ENCODE measurements at places on chromosomes 13 and 19.

GRCh38 chr19:51146751-51147150 is 4.7 kb downstream of the SIGLEC7 start:
- DNase-seq, result no peak

DNA sequence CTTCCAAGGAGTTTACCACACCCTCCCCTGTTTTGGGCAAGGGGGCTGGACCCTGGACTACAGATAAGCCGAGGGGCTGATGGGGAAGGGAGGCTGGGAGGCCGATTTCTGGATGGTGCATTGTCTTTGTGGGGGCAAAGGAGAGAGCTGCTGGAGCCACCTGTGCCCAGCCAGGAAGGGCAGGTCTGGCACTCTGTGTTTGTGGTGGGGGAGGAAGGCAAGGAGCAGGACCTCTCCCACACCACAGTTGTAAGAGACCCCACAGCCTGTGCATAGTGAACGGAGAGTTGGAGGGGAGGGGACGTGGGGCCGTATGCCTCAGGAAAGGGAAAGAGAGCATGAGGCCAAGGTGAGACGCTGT is 16.0 kb upstream of the PRR19 start:
- no peak for DNase-seq

DNA sequence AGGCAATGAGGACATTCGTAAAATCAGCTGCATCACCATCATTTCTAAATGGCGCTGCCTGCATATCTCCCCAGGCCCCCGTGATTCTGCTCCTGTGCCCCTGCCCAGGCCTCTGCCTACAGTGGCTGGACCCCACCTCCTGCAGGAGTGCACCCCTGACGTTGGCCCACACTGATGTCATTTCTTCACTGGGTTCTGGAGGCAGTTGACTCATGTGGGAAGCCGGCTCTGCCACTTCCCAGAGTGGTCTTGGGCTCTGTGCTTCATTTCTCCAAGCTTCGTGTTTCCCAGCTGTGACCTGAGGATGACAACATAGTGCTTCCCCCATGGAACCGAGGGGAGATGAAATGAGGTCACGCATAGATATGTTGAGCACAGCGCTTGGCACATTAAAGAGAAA is 19.9 kb downstream of the CCNE1 start:
- no peak for DNase-seq

- DNase-seq, result no peak
Observed at GRCh38 chr13:19967621-19968020, 9.1 kb downstream of the ZMYM2 start.

DNA sequence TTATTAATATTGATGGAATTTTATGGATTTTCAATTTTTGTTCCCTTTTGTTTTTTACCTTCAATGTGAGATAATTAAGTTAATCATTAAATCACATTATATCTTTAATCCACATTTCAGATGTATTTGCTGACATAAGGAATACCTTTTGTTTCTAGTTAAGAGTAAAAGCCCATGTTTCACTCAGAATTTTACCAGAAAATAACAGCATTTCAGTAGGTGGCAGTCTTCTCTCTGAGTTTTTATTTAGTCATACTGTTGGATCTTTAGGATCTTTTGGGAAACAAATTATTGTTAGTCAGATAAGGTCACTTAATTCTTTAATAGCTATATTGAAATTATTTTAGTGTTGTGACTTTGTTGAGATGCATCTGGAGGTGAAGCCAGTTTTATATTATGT is 67.9 kb downstream of the NDFIP2 start:
- no peak for DNase-seq

DNA sequence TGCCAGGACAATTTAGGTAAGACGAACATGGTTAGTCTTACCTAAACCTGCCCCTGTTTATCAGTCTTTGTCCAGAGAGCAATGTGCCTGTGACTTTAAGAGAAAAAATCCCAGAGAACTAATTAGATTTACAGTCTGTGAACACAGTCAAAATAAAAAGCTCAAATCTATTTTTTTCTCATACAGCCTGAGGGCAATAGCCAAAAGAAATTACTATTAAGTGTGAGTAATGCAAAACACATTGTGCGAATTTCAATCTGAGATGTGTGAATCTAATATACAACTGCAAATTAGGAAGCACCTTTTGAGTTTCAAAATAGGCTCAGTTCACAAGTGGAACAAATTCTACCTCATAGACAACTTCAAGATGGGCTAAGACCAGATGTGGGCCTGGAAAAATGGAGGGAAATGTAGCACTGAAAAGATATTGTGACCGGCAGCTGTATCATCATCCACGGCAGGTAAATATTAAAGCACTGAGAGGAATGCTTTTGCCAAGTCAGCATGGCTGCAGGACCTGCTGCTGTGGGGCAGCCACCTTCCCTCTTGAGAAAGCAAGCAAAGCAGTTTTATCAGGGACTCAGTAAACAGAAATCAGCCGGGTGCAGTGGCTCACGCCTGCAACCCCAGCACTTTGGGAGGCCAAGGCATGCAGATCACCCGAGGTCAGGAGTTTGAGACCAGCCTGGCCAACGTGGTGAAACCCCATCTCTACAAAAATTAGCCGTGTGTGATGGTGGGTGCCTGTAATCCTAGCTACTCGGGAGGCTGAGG is 114.8 kb downstream of the KATNAL1 start:
- no peak for DNase-seq

- DNase-seq, result no peak
Observed at GRCh38 chr19:22526661-22527272, 104.6 kb upstream of the ZNF98 start.

DNA sequence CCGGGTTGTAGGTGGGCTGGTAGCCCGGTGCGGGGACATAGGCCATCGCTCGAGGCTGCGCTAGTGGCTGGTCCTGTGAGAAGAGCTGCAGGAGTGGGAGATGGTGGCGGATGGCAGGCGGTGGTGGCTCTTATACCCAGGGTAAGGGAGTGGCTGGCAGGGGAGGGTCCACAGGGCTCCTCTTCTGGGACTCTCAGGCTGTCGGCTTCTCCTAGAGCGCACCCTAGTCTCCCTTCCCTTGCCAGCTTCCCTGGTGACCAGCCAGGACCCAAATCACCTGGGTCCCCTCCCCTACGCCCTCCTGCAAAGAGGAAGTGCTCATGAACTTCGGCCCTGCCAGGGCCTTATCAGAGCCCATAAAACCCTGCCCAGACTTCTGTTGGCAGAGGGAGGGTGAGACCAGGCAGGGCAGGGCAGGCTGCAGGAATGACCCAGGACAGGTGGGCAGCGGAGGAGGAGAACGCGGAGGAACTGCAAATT is at the start of gene LGALS4:
Gene LGALS4 (minus strand): TSS at position 105 of the 480 bp plus-strand sequence. CDS start 59 bp downstream, at position 46.
- DNase-seq, result no peak

- no peak for DNase-seq
Observed at GRCh38 chr19:38731654-38732301, 12.5 kb downstream of the CAPN12 start.

DNA sequence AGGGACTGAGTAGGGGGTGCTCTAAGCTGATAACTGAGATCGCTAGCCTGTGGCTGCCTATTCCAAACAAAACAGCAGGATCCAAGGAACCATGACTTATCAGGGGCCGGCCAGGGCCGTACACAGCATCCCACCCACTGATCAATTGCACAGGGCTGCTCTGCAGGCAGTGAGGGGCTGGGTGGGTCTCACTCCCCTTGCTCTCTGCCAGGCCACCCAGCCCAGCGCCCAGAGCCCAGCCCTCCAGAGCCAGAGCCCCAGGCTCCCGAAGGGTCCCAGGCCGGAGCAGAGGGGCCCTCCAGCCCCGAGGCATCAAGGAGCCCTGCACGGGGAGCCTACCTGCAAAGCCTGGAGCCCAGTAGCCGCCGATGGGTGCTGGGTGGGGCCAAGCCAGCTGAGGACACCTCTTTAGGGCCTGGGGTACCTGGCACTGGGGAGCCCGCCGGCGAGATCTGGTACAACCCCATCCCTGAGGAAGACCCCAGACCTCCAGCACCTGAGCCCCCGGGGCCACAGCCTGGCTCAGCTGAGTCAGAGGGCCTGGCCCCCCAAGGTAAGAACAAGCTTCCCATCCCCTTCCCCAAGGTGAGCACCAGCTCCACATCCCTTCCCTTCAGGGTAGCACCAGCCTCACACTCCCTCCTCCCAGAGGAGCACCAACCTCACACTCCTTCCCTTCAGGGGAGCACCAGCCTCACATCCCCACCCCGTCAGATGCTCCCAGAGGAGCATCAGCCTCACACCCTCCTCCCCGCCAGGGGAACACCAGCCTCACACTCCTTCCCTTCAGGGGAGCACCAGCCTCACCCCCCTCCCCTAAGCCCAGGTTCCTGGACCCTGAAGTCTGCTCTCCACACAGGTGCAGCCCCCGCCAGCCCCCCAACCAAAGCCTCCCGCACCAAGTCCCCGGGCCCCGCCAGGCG is 1.9 kb downstream of the SYDE1 start:
- DNase-seq, result no peak

DNA sequence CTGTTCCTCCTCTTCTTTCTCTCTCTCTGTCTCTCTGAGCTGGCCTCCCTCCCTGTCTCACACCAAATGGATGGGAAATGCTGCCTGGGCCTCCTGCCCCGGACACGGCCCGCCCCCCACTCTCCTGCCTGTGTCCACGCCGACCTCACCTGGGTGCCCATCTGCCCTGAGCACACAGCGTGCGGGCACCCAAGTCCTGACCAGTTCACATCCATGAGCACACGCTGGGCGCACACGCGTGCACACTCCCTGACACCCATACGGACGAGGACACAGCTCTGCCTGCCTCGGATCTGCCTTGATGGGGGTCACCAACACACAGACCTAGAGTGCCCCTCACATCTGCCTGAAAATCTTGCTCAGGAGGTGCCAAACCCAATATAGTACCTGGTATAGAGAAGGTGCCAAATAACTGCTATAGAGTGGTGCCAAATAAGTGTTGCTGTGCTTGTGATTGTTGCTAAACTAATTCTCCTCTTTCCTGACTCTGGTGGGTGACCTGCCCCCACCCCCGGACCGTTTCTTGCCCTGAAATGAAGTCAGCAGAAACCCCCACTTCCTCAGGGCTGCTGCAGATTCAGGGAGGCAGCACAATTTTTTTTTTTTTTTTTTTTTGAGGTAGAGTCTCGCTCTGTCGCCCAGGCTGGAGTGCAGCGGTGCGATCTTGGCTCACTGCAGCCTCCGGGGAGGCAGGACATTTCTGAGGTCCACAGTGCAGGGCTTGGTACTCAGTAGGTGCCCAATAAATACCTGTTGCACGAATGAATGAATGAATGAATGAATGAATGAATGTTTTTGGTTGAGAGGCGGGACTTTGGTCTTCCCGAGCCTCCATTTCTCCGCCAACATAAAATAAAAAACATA is 4.6 kb downstream of the NFIC start:
- peak; percentile 56 for DNase-seq

GRCh38 chr19:45771311-45771933 is 2.4 kb upstream of the SIX5 start:
- DNase-seq, result no peak

DNA sequence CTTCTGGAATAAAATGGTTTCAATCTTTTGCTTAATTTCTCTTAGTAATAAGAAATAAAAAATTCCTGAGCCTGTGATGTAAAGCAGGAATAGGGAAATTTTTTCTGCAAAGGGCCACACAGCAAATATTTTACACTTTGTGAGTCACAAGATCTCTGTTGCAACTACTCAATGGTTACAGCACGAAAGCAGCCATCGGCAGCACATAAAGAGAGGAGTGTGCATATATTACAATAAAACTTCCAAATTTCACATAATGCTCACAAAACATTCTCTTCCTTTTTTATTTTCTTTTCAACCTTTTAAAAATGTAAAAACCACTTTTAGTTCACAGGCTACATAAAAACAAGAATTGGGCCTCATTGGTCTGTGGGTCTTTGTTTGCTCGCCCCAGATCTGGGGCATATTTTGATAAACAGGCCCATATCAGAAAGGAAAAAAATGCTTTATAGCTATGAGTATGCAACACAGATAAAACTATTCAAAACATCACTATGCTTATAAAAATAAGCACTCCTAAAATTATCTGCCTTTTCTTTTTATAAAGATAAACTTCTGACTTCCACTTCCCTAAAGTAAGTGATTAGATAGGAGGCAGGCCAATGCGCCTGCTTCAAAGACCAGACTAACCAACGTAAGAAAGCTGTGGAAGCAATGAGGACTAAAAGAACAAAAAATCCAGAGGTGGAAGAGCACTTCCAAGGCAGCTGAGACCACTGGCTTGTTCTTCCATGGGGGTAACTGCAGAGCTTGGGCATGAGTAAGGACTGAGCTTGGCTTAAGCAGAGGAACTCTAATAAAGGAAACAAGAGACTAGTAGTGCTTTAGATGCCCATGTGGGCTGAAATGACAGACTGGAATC is 26.5 kb downstream of the MYCBP2 start:
- DNase-seq, result peak; percentile 81

DNA sequence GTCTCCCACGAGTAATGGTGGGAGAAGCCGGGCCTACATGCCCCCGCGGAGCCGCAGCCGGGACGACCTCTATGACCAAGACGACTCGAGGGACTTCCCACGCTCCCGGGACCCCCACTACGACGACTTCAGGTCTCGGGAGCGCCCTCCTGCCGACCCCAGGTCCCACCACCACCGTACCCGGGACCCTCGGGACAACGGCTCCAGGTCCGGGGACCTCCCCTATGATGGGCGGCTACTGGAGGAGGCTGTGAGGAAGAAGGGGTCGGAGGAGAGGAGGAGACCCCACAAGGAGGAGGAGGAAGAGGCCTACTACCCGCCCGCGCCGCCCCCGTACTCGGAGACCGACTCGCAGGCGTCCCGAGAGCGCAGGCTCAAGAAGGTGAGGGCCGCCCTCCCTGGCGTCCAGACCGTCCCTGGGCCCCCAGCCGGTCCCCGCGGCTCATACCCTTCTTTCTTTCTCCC is 1.4 kb upstream of the USF2 start:
- peak; percentile 56 for DNase-seq

DNA sequence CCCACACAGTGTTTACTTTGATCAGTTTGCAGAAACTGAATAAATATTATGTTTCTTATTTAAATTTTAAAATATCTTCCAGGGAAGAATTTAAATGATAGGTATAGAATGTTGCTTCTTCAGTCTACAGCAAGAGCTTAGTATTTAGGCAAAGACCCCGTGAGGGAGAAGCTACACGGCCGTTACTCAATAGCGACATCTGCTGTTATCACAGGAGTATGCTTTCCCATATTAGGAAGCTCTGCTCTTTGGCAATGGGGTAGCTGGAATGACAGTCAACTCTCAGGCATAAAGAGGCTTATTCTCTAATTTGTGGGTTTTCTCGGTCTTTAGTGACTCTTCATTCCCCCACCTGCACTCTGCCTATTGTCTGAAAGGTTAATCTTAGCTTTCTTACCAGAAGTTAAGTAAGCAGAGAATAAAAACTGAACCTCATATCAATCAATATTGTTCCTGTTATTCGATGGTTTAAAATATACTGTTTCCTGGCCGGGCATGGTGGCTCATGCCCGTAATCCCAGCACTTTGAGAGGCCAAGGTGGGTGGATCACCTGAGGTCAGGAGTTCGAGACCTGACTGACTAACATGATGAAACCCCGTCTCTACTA is 13.2 kb upstream of the LHFPL6 start:
- peak; percentile 84 for DNase-seq
